ENCODE measurements at places on chromosomes 2 and 18.

DNA sequence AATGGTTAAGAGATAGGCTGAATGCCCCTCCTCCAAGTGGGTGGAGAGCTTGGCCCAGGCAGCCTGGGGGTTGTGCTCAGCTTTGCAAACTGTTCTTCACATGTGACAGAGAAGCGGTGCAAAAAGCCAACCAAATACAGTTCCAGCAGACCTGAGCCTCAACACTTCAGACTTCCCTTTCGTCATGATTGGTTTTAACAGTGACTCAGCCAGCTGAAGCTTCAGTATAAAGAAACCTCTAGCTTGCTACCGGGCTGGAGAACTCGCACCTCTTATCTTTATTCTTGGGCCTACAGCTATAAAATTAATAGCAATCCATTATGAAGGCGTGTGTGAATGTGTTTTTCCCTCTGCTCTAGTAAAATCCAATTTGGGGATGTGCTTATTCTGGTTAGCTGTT, 20.0 kb downstream of the SETBP1 start:
- no peak for DNase-seq

DNA sequence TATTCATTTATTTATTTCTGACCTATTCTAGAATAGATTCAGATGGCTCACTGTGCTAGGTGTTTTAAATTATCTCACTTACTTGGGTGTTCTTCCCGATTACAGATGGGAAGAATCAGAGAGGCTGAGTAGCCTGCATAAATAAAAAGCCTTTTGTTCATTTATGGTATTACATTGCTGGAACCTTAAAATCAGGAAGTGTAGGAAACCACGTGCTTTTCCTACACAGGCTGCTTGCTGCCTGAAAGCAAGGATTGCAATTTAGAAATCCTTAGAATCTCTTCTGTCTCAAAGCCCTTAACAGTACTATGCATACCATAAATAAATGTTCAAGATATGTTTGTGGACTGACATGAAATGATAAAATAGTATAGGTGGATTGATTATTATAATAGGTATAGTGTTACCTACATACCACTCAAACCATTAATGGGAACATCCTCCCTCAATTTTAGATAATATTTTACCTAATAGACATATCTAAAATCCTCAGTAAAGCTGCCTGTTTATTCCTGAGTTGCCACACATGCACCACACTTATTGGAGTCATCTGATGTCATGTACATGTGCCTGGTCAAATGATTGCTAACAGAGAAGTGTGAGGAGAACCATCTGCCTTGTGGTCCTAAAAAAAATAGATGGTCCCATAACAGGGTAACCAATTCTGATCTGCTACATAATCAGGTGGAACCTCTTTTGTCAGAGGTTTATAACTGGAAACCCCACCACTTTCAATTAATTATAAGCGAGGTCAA, 73.5 kb upstream of the C2orf15 start:
- peak; percentile 53 for DNase-seq

DNA sequence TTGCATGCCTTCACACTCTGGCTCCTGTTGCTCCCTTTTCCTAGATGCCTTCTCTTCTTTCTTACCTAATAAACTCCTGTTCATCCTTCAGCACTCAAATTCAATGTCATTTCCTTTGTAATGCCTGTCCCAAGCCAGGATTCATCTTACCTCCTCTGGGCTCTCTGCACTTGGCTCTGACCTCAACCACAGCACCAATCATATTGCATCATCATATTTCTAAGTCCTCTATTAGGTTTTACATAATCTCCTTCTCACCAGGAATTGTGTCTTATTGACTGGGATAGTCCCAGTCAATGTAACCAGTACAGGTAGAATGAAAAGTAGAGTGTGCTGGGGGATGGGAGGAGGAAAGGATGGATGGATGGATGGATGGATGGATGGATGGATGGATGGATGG, 187.1 kb downstream of the NRP2 start:
- DNase-seq = peak; percentile 5

DNA sequence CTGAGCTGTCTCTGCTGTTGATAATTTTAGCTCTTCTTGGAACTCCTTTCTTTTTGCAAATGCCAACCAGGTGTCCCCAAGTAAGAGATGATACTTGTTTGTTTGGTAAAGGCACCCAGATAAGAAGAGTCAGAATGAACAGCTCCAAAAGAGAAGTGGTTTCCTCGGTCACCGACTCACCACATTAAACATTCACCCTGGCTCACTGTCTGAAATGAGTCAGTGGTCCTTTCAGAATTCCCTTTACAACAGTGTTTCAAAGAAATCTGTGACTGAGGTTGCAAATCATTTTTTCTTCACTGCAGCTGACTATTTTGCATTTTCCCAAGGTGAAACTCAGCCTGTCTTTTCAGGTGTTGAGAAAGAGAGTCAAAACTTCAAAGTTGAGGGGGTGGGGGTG, 16.2 kb upstream of the CXCR4 start:
- DNase-seq = peak; percentile 30

DNA sequence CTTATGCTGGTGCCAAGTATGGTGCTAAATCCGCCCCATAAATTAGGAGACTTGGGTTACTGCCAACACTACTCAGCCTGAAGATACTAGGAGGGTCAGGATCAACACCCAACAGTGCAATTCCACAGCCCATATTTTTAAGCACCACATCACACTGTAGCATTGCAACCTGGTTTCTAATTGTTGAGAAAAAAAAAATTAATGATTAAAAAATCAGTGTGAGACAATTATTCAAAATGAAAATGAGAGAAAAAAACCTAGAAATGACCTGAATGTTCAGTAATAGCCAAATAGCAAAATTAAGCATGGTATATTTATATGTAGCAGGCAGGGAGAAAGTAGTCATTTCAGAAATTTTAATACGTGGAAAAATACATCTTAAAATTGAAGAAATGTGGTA, 29.2 kb upstream of the HNRNPLL start:
- DNase-seq = no peak

DNA sequence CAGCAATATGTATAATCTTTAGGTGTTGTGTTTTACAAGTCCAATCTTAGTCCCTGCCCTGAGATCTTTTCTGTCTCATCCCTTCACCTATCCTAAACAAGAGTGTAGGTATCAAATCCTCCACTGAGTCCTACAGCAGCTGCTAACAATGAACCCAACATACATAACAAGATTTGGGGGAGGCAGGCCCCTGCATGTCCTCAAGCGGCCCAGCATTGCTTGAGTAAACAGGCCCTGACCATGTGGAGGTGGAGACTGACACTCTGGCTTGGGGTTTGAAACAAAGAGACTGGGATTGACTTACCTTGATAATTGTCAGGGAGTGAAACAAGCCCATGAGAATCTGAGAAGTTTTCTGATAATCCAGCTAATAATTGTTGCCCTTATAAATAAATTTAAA, 213.4 kb downstream of the STK39 start:
- DNase-seq = no peak

DNA sequence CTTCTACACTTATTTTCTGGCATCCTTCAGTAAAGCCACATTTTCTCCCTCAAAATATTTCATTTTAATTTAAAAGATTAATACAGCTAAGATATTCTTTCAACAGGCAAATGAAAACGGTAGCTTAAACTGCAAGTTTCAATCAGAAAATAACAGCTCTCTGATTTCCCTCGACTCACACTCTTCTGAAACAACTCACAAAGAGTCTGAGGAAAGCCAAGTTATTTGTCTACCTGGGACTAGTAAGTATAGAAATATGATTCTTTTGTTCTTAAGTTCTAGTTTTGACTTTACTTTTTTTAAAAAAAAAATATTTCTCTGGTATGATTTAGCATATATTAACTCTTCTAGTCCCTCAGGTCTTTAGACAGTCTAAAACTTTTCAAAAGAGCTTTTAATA, 27.2 kb downstream of the CEP192 start:
- no peak for DNase-seq

DNA sequence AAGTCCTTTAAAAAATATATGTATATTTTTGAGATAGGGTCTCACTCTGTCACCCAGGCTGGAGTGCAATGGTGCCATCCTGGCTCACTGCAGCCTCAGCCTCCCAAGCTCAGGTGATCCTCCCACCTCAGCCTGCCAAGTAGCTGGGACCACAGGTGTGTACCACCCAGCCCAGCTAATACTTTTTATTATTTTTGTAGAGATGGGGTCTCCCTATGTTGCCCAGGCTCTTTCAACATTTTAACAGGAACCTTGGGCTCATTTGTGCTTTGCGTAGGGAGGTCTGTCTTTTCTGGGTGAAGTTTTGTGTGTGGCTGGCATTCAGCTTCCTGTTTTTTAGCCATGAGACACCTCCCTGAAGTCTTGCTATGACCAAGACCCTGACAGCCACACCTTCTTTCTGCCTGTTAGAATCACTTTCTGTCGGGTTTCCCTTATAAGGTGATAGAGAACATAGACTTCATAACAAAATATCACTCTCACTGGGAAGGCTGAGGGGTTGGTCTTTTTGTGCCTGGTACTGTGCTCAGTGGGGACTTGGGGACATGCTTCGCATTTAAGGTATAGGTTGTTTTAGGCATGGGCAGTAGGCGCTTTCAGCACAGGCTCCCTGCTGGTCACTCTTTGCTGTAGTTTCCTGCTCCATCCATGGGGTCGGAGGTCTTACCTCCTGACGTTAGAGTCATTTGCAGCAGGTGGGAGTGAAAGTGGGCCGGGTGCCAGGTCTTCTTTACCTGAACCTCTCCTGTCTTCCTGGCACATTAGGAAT, 3.4 kb downstream of the RAB31 start:
- DNase-seq = peak; percentile 91

- DNase-seq = no peak
Observed at GRCh38 chr2:10016001-10016801, 27.1 kb upstream of the KLF11 start.

- no peak for DNase-seq
Observed at GRCh38 chr2:196875414-196875813, 51.1 kb downstream of the PGAP1 start.

DNA sequence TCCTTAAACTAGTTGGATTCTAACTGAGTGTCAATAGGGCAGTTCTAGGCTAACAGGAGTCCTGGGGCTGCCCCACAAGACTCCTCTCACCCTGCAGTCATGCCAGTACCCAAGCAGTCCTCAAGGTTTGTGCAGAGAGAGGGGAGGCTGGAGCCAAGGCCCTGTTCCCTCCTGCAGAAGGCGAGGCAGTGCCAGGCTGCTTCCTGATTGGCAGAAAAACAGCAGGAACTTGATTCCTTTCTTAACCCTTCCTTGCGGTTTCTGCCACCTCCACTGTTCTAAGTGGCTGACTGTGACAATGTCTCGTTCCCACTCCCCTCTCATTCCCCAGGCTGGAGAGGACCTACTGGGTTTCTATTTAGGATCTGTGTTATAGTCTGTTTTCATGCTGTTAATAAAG, 75.3 kb downstream of the LPIN1 start:
- DNase-seq = no peak

DNA sequence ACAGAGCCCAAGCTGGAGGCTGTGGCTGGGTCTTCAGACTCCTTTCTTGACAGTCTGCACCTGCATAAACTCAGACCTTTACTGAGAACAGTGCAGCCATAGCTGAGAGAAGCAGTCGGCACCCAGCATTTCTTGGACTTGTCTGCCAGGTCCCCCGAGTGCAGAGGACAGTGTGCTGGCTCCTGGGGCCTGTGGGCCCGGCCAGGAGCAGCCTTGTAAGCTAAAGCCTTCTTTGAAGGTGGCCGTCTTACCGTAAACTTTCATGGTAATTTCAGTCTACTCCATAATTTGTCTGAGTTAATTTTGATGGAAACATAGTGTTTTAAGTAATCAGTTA, 70.9 kb downstream of the LRRFIP1 start:
- no peak for DNase-seq

GRCh38 chr18:36387310-36387709, 89.8 kb downstream of the FHOD3 start:
- no peak for DNase-seq

GRCh38 chr18:48923746-48924629, 26.8 kb downstream of the SMAD7 start:
- DNase-seq = no peak

- peak; percentile 34 for DNase-seq
Observed at GRCh38 chr2:17148407-17149145, 369.7 kb downstream of the RAD51AP2 start.

DNA sequence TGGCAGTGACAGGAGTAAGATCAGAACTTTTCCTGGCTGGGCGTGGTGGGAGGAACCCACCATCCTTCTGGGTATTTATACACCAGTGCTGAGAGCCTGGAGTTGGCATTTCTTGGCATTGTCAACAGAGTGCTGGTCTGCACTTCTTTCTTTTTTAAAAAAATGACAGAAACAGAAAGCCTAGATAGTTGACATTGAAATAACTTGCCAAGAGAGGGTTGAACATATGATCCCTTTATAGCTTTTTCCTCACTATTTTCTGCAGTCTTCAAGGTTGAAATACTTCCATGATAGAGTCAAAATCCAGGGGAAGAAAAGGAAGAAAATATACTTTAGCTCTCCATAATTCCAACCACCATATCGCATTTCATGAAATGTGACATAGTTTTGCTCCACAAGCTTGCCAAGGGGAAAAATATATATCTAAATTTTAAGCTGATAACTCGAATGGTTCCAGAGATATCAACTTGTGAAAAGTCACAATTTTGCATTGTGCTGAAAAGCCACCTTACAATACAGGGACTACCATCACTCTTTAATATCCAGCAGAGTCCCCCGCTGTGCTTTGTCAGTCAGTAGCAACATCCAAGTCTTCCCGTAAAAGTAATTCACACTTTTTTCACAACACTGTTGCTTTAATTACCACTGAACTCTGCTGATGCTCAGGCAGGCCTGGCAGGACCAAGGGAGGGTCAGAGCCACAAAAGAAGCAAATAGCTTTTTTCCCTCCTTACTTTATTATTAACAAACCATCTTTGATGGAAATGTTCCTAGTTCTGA, 764.9 kb upstream of the FANCL start:
- no peak for DNase-seq

GRCh38 chr18:41390309-41390708, 564.7 kb upstream of the PIK3C3 start:
- no peak for DNase-seq

DNA sequence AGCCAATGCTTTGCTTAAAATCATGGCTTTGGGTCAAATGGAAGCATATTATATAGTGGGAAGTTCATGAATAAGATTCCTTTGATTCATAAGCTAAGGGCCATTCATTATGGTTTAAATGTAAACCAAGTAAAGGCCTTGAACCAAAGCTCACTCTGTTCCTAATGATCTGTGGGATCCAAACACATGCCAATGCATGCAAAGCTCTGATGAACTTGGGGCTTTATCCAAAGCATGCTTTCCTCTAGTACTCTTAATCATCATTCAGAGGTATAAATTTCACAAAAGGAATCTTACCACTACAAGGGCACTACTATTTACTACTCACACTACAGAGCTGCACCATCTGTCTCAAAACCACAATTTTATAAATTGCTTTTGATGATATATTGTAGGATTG, 102.8 kb upstream of the RBMS1 start:
- no peak for DNase-seq

DNA sequence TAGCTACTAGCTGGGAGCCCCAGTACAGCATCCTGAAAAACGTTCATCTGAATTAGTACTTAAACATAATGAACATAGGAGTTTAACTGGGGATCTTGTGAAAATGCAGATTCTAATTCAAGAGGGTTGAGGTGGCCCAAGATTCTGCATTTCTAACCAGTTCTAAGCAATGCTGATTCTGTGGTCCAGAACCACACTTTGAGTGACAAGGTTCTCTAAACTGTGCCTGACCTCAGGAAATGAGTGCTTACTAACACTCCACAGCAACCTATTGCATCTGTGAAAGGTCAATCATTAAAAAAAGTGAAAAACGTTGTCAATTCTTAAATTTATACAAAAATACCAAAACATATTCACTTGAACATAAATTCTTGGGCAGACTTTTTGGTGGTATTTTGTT, 157.1 kb upstream of the ZFP36L2 start:
- DNase-seq = no peak

Data from inflammatory macrophage treated with lipopolysaccharide for 4 hours (primary cell).